ENCODE measurements at places on chromosomes 2 and 18.

DNA sequence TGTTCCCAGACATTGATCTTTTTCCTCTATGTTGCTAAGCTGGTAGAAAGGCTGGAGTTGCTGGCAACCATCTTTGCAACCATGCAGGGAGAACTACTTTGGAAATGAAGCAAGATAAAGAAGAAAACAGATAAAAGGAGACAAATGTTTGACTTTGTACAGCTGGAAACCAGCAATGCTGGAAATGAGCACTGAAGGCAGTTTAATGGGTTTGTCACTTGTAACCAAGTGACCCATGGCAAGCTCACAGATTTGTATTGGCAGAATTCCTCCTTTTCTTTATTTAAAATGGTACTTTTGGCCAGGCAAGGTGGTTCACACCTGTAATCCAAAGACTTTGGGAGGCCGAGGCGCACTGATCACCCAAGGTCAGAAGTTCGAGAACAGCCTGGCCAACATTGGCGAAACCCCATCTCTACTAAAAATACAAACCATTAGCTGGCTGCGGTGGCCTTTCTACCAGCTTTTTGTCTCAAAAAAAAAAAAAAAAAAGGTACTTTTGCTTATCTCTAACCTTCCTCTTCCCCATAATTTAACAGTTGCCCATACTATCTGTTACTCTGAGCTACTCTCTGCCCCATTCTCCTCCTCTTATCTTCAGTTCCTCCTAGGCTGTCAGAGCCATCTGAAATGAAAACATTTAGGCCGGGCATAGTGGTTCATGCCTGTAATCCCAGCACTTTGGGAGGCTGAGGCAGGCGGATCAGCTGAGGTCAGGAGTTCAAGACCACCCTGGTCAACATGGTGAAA is 2.0 kb upstream of the BOLA3 start:
- peak; percentile 30 for DNase-seq

DNA sequence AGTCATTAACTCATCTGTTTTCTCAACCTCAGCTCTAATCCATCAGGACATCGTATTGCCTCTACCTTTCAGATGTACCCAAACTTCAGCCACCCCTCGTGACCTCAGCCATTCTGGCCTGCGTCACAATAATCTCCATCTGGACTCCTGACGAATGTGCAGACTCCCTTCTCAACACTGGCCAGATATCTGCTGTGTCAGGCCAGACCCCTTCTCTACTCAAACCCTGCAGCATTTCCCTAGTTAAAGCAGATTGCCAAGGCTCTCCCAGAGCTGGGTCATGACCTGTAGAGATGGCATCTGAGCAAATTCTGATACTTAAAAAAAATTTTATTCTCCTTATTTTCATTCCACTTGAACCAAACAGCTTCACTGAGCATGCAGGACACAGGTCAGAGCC is 69.5 kb upstream of the TMEM18 start:
- DNase-seq: no peak

DNA sequence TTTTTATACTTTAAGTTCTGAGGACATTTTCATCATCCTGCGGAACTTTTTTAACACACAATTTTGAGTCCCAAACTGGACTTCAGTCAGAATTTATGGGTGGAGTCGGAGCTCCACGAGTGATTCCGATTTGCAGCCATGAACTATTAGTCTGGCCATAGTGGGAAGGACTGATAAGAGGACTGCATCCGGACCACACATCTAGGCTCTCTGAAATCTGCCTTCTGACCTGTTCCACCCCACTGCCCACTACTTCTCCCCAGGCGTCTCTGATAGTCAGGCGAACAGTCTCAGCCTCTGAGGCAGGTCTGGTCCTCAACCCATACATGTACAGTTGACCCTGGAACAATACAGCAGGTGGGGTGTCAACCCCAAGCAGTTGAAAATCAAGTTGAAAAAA is 5.2 kb downstream of the MRPL35 start:
- DNase-seq: no peak

GRCh38 chr2:149017116-149017985 is 21.1 kb upstream of the LYPD6B start:
- peak; percentile 94 for DNase-seq

DNA sequence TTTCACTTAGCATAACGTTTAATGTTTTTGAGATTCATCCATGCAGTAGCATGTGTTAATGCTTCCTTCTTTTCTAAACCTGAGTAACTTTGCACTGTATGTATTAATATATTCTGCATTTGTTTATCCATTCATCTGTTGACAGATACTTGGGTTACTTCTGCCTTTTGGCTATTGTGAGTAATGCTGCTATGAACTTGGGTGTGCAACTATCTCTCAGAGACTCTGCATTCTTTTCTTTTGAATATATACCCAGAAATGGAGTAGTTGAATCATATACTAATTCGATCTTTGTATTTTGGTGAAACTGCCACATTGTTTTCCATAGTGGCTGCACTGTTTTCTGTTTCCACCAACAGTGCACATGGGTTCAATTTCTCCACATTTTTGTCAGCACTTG is 128.3 kb downstream of the SH3BP4 start:
- DNase-seq: no peak

DNA sequence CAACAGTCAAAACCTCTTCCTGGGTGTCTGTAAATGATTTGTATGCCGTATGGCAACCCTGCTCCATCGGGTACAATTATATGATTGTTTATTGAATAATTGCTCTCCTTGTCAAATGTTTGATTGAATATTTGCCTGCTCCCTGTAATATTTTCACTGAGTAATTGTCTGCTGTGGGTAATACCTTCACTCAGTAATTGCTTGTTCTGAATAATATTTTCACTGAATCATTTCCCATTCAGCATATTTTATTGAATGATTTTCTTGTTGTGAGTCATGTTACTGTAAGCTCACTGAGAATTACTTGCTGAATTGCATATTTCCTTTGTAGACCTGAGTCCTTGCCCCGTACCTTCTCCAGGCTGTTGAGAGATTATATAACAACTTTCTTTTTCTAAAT is 535.2 kb downstream of the METTL4 start:
- DNase-seq: no peak

DNA sequence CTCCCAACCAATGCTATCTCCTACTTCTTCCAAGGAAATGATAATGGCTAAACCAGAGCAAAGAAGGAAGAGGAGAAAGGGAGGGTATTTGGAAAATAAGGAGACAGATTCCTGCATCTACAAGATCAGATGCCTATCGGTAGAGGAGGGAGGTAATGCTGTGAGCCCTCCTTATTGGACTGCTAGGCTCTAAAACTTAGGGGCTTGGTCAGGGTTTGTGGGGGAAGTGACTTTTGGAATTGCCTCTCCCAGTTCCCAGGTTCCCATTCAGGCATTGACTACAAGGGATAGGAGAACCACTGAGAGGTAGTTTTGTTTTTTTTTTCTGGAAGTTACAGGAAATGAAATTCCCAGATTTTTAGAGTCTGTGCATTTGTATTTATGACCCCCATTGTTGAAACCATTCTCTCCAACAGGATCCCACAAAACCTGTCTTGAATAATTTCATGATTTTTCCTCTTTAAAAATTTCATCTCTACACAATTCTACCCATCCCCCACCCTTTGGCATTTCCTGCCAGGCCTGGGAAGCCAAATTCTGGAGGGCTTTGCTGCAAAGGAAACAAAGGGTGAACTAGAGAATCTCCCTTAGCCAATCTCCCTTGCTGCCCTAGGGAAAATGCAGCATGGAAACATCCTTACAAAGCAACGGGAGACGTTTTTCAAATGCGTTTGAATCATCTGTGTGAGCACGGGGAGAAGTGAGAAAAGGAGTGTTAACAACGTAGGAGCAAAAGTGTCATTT is 282.1 kb upstream of the EPAS1 start:
- DNase-seq: peak; percentile 87

- DNase-seq: no peak
Observed at GRCh38 chr2:204357286-204357685, 188.0 kb upstream of the PARD3B start.

DNA sequence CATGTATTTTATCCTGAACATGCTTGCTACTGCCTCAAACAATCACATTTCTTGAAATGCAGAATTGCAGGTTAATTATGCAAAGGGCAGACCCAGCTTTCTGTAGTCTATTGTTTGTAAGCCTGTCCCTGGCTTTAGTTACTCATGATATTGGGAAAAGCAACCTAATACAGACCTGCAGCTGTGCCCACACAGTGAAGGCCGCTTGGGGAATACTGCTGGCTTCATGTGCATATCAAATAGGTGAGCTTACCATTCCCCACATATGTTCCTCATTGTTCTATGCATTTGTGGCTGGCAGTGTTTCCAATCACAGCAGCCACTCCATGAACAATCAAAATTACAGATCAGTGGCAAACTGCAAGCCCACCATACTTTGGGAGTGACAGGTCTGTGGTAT is 186.3 kb downstream of the TMEM163 start:
- no peak for DNase-seq

DNA sequence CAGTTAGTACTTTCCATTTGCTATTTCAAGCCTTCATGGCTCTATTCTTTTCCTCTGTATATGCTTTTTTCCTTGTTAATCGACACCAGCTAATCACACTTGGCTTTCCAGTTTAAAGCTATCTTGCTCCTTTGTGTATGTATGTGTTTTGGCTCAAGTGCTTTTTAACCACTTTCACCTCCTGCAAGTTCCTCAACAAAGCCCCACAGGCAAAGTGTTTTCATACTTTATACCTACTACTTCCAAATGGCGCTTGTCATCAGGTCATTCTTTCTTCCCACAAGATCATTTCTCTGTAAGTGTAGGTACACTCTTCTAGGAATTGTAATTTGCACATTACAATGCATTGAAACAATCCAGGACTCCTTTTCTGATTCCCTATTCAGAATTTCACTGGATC is 64.0 kb upstream of the FIGN start:
- DNase-seq: no peak

DNA sequence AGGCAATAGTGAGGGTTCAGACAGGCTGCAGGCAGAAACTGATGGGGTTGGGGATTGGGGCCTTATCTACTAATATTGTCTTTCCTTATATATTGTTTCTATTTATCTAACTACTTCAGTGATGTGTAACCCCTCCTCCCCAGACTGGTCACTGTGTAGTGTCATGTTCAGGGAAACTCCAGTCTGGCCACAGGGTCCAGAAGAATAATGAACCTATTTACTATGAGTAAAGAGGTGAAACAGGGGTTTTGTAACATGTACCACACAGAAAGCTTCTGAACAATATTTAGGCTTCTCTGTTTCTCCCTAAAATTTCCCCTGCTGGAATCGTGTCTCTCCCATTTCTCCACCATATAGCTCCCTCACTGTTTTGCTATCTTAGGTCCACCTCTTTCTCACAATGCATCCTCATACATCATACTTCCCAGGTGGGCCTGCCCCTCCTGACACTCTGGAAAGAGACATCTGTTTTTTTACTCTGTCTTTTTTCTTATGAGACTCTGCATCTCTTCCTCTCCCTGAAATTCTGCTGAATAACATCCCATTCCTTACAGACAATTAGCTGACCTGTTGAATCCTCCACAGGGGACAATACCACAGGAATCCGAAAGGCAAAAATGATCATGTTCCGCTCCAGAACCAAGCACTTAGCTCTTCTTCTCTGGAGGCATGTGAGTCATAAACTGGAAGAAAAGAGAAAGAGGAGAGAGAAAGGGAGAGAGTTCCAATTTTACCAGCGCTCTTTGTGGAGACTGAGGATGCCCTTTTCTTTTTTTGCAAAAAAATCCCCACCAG is 154.8 kb downstream of the ZEB2 start:
- no peak for DNase-seq

GRCh38 chr18:73264562-73264921 is 396.8 kb upstream of the NETO1 start:
- DNase-seq: no peak

GRCh38 chr2:226835420-226835795 is 446 bp upstream of the RHBDD1 start:
- DNase-seq: peak; percentile 67

- no peak for DNase-seq
Observed at GRCh38 chr2:195468771-195469170, 188.3 kb upstream of the SLC39A10 start.

- DNase-seq: no peak
Observed at GRCh38 chr2:230307485-230307884, 19.5 kb upstream of the SP140L start.

DNA sequence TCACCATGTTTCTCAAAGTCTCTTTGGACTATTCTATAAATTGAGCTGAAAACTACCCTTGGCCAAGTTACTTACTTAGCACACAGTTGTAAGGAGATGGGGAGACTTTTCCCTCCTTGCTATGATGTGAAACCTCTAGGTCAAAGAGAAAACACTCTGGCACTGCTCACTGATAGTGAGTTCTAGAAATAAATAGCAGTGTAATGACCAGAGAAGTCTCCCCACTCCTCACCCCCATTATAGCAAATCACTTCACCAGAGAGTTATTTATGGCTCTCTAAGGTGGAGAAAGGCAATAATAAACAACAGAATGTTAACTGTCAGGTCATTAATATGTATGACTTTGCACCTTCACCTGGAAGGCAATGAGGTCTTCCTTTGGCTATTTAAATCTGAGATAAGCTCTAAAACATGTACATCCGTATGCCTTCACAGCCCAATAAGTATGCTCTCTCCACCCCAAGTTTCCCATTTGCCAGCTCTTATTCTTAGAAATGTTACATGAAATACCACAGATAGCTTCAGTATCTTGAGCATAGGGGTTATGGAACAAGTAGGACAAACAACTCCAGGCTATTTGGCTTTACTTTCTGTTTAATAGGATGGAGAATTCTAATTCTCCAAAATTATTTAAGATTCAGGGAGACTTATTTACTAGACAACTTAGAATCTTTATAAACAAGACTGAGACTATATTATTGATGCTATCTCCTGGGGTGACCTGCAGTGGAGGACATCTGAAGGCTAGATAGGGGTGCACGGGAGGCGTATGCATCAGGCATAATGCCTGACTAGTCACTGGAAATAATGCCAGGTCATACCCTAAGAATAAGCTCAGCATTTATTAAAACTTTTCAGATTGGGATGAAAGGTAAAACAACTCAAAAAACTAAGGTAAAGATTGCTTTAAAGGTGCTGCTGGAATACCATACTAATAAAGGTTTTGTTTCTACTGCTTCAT is 65.3 kb upstream of the DTNB start:
- no peak for DNase-seq

DNA sequence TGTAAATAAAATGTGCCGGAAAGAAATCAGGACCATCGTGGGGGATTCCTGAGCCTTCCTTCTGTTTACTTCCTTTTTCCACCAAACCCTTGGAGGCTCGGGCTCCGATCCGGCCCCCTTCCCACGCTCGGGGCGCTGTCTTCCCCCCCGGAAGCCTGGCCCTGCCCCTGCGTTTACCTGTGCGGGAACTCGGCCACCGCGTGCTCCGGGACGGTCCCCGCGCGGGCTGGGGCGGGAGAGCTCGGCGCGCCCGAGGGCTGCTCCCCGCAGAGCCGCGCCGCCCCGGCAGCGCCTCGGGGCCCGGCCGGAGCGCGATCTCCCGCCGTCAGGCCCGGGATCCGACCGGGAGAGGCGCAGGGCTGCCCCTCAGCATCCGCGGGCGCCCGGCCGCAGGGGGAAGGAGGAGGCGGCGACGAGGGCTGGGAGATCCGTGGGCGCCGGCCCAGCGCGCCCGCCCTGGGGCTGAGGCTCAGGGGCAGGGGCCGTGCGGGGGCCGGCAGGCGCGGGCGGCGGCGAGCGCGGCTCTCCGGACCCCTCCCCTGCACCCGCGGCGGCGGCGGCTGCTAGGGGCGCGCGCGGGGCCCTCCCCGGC is 435 bp downstream of the ADCY3 start:
- peak; percentile 50 for DNase-seq

- no peak for DNase-seq
Observed at GRCh38 chr18:48798334-48799245, 152.2 kb downstream of the SMAD7 start.

- DNase-seq: no peak
Observed at GRCh38 chr18:22228976-22229375, 59.6 kb downstream of the GATA6 start.

- DNase-seq: no peak
Observed at GRCh38 chr18:63405986-63406385, 16.3 kb downstream of the VPS4B start.
